Ureter (tissue), 1 donor: ENCODE measurements at places on chromosomes 13 and 19. TPM values are rescaled to one million over a fixed set of nuclear protein-coding genes. Genes with fewer than 3 reads are reported as not detected.
A peak's percentile ranks its signal among the peaks of the same experiment; 100 is the strongest.

Gene VSIG10L
- total RNA-seq = 2.1 TPM

DNA sequence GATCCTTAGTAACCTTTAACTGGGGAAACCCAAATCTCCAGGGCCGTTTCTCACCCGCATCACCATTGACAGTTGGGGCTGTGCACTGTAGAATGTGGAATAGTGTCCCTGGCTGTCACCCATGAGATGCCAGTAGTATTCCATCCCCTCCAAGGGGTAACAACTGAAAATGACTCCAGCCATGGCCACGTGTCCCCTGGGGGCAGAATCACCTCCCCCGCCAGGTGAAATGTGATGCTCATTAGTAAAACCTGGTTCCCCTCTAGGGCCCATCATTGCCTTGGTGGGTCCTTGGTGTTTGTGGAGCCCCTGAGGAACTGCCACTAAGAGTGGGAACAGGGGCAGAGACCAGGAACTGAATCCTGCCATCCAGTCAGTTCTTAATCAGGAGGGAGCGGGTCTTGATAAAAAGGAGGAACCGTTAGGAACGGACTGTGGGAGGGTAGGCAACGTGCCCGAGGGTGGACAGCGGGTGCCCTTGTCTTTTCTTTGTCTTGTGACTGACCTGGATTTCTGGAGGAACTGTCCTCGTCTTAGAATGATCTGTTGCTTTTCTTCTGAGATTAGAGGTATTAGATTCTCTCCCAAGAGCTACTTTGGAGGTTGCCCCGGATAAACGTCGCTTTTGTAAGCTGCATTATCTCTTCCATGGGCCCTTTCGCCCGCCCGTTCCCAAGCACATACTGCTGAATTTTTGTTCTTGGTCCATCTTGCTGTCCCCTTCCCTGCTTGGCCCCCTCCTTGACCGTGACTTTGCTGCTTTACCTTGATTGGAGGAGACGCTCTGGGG lies 3.5 kb downstream of the MYO9B start:
- no peak for DNase-seq

- DNase-seq = peak; percentile 53
These were observed 1.6 kb downstream of the JUNB start for GRCh38 chr19:12792853-12793289.

DNA sequence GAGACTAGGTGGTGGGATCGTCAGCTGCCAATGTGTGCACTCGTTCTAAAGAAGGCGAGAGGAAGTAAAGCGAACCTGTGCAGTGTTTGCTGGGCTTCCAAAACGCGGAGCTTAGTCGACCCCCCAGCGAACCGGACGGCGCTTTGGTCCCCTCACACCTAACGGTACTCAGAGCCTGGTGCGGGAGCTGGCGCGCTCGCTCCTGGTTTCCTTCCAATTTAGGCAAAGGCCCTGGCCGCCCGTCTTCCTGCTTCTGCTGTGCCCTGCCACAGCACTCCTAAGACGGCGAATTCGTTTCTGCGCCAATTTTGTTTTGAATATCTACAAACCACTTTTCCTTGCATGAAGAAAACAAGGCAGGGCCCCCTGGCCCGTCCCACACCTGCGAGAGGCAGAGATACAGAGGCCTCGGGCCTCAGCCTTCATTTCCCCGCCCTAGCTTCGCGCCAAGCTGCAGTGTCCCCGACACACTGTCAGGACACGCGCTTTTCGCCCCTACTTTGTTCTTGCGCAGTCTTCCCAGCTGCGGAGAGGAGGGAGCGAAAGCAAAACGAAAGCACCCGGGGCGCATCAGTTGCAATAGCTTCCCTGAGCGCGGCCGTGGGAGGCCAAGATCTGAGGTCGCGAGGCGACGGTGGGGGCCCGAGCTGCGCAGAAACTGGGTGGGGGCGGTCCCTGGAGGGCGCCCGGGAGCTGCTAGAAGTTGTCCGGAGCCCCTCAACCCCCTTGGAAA lies 111.9 kb downstream of the KCNRG start:
- peak; percentile 54 for DNase-seq

GRCh38 chr19:17765069-17765618 lies 13.9 kb downstream of the FCHO1 start:
- DNase-seq = peak; percentile 74

Gene VASP
- 90.1 TPM for total RNA-seq

Gene KASH5
- total RNA-seq = not detected

Gene PSG1
- total RNA-seq = not detected
